ENCODE measurements at places on chromosomes 16 and 17.

DNA sequence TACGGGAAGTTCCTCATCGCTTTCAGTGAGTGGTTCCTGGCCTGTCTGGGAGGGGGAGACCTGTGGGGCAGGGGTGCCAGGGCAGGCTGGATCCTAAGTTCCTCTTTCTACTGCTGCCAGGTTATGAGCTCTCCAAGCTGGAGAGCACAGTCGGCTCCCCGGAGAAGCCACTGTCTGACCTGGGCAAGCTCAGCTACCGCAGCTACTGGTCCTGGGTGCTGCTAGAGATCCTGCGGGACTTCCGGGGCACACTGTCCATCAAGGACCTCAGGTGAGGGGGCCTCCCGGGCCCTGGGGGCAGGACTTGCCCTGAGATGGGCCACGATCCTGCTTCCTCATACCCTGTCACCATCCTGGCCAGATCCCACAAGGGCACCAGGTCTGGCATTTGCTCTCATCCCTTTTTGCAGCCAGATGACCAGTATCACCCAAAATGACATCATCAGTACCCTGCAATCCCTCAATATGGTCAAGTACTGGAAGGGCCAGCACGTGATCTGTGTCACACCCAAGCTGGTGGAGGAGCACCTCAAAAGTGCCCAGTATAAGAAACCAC is 5.1 kb downstream of the PRSS8 start:
- DNase-seq: no peak

- DNase-seq: no peak
Observed at GRCh38 chr17:41532947-41533570, 5.0 kb upstream of the KRT19 start.

GRCh38 chr17:38421171-38421841 is 7.0 kb upstream of the ARHGAP23 start:
- DNase-seq: no peak

GRCh38 chr16:56263711-56264608 is 72.7 kb downstream of the GNAO1 start:
- DNase-seq: no peak

DNA sequence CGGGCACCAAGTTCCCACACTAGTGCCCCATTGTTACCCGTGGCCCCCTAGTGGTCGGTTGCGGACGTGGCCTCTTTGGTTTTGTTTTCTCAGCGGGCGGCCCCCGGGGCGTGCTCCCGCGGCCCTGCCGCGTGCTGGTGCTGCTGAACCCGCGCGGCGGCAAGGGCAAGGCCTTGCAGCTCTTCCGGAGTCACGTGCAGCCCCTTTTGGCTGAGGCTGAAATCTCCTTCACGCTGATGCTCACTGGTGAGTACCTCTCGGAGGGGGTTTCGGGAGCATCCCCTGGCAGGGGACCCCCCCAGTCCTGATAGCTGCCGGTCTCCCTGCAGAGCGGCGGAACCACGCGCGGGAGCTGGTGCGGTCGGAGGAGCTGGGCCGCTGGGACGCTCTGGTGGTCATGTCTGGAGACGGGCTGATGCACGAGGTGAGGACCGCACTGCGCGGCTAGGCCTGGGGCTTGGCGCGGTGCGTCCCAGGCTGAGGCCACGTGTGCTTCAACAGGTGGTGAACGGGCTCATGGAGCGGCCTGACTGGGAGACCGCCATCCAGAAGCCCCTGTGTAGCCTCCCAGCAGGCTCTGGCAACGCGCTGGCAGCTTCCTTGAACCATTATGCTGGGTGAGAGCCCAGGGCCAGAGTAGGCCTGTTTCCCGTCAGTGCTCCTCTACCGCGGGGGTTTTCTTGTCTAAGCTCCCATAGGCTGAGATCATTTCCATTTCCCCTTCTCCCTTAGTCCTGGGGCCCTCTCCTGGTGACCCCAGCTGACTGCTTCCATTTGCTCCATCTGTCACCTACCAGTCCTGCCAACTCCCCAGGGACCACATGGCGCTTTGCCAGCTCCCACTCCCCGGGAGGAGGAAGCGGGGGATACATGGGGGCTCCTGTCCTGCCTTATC is 1.7 kb downstream of the SPHK1 start:
- no peak for DNase-seq
